Stimulated activated CD4-positive, alpha-beta T cell treated with anti-CD3 and anti-CD28 coated beads, Interleukin-2, amount 100 ng/mL, for 24 hours (primary cell): ENCODE measurements at places on chromosomes 7 and 10.

GRCh38 chr7:35037211-35037525 is at the start of gene DPY19L1:
Gene DPY19L1 (minus strand): TSS chr7:35037485. CDS start chr7:35037394, 91 bp downstream.
- no peak for DNase-seq

GRCh38 chr7:26700386-26700785 is 164.0 kb downstream of the SKAP2 start:
- no peak for DNase-seq

DNA sequence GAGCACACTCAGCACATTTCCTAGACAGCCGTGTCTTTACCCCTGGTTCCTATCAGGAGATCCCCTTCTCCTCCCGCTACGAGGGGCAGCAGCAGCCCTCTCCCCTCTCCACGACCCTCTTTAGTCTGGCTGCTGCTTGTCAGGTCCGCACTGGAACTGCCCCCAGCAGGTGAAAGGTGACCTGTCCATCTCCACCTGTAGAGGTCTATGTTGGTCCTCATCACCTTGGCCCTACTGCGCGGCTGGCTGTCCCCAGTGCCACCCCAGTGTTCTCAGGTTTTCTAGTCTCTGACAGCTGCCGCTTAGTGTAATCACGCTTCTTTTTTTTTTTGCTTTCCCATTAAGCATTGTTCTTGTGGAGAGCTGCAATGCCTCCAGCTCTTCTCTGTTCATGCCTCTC is 545.7 kb downstream of the SDK1 start:
- DNase-seq = no peak

DNA sequence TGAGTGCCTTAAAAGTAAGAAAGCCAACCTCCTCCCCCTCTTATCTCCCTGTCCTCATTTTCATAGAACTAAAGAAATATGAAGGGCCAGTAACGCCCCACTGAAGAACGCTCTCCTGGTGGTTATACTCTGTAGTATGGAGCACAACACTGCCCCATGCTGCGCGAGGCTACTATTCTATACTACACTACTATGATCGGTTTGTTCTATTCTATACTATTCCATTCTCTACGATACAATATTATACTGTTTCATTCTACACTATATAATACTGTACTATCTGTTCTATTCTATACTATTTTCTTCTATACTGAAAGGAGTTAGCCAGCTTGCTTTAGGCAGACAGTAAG is 34.8 kb downstream of the DIP2C start:
- DNase-seq = no peak

DNA sequence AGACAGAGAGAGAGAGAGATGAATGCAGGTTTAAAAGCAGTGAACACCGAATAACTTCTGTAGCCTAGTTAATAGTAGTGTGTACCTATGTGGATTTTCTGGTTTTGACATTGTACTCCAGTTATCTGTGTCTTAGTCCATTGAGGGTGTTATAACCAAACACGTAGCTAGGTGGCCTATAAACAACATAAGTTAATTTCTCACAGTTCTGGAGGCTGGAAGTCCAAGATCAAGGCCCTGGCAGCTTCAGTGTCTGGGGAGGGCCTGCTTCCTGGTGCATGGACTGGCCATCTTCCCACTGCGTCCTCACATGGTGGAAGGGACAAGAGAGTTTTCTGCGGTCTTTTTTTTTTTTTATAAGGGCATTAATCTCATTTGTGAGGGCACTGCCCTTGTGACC is 23.5 kb downstream of the AOC1 start:
- no peak for DNase-seq

- no peak for DNase-seq
Measured at GRCh38 chr7:95276114-95276513, 48.2 kb downstream of the PON1 start.

DNA sequence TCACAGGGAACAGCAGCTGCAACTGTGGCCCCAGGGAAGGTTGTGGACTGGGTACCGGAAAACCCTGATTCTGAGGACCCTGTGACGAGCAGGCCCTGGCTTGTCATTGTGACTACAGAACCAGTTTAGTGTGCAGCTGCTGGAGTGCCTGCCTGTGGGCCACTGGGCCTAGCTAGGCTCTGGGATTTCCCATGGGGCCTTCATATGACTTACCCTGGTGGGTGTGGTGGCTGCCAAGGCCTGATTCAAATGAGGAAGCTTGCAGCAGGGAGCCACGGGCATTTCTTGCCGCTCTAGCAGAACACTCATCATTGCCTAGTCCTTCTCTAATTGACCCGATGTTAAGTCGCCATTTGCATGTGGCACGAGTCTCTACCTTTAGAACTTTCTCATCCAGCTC is 14.7 kb upstream of the CAMK2G start:
- DNase-seq = peak; percentile 30

GRCh38 chr10:71367271-71367670 is 29.4 kb upstream of the CDH23 start:
- no peak for DNase-seq

GRCh38 chr7:80724249-80724871 is 85.9 kb downstream of the CD36 start:
- DNase-seq = no peak

GRCh38 chr10:5942474-5942873 is 34.9 kb downstream of the IL15RA start:
- DNase-seq = no peak

GRCh38 chr7:69992938-69993337 is 394.7 kb downstream of the AUTS2 start:
- no peak for DNase-seq

GRCh38 chr7:92944633-92945032 is 108.3 kb upstream of the CDK6 start:
- DNase-seq = no peak

DNA sequence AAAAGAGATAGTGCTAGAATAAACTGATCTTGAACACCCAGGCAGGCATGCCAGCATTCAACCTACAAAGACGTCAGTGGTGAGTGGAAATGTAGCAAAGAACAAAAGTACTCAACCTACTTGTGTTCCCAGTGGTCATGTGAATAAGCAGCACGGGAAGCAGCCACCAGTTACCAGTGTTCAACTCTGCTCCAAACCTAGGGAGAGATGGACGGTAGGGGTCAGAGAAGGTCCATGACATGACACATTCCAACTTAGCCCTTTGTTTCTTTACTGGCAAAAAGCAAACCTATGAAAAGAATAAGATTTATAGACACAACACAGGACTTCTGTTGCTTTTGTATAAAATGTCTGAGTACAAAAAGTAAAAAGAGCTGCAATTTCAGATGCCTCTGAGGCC is 511.4 kb downstream of the XPNPEP1 start:
- no peak for DNase-seq

DNA sequence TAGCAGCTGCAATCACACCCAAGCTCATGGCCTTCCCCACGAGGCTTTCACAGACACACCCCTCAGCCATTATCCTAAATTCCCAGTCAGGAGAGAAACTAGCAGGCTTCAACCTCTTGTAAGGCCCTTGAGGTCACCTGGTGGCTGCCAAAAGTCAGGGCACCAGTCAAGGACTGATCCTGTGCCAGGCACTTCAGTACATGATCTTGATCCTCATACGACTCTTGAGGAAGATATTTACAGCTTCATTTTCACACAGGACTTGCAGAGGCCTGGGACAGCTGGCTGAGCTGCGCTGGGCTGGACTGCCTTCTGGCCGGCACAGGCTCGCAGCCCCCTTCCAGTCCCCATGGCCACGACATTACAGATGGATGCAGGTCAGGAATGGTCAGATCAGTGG is 8.8 kb downstream of the PDAP1 start:
- DNase-seq = no peak

DNA sequence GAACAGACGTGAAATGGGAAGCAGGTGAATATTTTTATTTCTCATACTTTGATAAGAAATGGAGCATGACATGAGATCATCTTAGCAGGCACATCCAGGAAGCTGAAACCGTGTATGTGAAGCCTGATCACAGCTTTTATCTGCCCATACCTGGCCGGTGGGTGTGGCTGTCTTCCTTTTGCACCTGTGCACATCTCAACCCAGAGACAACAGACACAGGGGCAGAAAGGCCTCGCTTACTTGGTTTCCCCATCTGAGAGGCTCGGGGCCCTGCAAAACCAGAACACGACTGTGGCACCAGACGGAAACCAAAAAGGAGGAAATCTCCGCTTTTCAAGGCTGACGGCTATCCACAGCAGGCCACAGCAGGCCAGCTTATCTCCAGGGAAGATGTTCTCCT is 116.4 kb downstream of the TCERG1L start:
- DNase-seq = no peak

GRCh38 chr10:10044922-10045764 is 972.5 kb upstream of the CELF2 start:
- no peak for DNase-seq

DNA sequence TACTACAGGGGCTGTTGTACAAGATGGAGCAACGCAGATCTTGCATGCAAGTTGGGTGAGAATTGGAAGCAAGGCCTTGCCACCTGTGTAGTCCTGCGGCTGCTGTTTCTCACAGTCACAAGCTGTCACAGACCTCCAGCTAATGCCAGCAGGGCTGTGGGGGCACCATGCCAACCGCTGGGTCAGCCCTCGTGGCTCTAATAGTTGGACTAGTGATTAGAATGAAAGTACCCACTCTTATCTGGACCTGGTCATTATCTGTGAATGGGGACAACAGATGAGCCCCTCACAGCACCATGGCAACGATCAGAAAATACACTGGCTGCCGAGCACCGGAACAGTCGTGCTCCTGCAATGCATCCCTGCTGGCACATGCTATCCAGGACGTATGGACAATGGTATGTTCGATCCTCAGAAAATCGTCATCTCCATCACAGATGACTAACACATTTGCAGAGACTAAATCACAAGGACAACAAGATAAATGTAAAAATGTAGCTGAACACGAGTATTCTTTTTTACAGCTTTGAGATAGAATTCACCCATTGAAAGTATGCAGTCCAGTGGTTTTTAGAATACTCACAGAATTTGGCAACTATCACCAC is 80.4 kb upstream of the CALN1 start:
- no peak for DNase-seq

DNA sequence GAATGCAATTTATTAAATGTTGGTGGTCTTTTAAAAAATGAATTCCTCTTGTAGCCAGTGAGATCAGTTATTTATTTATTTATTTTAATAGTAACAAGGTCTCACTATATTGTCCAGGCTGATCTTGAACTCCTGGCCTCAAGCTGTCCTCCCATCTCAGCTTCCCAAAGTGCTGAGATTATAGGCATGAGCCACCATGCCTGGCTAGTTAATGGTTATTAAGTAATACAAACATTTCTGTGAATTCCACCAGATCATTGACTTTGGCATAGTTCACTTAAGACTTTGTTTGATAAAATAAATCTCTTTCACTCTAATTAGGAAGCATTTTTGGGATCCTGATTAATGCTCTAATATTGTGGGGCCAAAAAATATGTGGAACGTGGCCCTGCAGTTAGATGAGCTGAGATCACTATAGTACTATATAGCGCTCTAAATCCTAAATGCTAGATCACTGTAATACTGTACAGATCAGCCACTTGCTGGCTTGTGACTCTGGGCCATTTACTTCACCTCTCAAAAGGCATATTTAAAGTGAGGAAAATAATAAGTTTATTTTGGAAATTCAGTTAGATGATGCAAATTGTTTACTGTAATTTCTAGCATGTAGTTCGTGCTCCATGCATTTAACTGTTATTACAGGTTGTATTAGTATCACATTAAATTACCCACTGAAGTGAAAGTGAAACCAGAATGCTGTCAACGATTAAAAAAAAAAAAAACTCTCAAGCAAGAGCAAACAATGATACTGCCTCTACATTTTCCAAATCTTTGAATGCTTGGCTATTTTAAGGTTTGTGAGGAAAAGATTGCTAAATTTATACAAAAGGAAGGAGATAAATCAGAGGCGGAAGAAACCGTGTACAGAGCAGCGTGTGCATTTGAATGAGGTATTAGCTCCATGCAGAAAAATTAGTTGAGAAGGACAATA is 15.9 kb upstream of the FAS start:
- DNase-seq = no peak

DNA sequence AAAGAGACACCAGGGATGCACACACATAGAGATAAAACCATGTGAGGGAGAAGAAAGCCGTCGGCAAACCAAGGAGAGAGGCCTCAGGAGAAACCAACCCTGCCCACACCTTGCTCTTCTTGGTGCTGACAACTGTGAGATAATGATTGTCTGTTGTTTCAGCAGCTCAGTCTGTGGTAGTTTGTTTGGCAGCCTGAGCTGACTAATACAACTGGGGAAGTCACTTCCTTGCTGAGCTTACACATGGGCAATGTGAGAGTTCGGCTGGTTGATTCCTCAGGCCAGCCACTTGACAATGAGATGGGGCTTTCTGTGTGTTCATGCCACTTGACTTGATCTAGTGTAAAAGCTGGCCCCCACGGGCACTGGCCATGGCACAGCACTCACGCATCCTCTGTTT is 271.8 kb downstream of the ABCA13 start:
- no peak for DNase-seq

- DNase-seq = no peak
Measured at GRCh38 chr7:43864126-43864525, 5.2 kb downstream of the MRPS24 start.

DNA sequence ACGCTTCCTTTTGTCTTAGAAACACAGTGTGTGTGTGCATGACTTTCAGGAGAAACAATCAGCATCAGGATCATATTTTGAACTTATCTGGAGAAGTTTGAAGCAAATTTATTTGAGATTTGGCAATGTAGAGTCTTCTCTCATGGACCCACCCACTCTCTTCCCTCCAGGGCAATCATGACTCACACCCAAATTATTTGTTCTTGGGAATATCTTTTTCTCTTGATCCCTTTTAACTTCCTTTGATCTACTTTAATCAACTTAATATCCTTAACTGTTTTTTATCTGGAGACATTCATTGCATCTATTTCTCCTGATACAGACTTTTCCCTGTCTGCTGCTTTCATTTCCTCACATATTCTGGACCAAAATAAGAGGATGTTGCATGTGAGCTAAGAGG is 1174.3 kb downstream of the GATA3 start:
- no peak for DNase-seq

DNA sequence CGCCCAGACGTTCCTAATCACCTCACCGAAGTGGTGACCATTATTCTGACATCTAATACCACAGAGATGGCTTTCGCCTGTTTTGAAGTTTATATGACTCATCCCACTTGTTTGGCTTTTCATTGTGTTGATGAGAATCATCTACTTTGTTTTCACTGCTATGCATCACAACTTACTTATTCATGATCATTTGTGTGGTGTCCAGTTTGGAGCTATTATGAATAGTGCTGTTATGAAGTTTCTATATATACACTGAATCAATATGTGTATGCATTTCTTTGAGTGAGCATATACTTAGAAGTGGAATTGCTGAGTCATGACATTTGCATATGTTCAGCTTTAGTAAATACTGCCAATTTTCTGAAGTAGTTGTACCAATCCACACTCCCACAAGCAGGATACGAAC is 38.6 kb upstream of the TNKS2 start:
- DNase-seq = no peak

DNA sequence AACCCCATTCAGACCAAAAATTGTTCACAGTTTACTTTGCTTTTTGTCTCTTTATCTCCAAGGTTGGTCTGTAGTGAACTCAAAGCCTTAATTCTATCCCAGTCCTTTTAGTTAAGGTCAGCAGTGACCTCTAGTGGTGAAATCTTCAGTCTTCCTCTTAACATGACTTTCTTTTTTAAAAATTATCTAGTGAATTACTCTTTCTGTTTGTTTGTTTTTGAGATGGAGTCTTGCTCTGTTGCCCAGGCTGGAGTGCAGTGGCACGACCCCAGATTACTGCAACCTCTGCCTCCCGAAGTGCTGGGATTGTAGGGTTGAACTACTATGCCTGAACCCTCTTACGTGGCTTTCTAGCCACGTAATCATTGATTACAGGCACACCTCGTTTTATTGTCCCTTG is 25.0 kb downstream of the ZNF487 start:
- DNase-seq = no peak
